Activated naive CD4-positive, alpha-beta T cell treated with anti-CD3 and anti-CD28 coated beads, Interleukin-2, amount 10 ng/mL, durations not matched to agents 7 days and 5 days (primary cell): ENCODE measurements at places on chromosomes 16 and 17.

DNA sequence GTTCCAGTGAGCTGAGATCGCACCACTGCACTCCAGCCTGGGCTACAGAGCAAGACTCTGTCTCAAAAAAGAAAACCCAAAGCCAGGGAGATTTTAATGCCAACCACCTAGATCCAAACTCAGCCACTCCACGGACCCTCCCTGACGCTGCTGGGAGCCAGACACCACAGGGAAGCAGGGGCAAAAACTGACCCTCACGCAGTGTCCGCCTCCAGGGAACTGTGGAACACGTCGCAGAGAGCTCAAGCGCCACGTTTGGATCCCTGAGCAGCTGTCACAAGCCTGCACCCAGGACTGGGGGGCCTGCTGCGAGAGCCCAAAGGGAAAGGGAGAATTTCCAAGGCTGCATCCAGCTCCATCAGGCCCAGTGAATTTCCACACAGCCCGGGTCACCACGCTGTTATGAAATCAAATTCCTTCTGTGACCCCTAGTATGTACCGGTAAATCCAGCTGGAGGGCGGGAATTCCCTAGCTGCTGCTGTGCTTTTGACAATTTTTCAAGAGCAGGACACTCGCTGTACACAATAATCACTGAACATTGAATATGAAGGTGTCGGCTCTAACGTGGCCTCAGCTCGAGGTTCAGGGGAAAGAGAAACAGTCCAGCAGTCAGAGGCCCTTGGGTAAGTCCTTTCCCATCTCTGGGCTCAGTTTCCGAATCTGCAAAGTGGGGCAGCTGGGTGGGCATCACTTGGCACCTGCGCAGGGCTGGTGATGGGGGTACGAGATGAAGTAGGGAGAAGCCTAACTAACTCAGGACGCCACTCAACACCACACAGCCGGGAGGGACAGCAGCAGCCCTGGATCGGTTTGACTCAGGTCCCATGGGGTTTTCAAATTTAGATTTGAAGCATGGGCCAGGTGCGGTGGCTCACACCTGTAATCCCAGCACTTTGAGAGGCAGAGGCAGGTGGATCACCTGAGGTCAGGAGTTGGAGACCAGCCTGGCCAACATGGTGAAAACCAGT is 8.6 kb downstream of the CARHSP1 start:
- DNase-seq: no peak

DNA sequence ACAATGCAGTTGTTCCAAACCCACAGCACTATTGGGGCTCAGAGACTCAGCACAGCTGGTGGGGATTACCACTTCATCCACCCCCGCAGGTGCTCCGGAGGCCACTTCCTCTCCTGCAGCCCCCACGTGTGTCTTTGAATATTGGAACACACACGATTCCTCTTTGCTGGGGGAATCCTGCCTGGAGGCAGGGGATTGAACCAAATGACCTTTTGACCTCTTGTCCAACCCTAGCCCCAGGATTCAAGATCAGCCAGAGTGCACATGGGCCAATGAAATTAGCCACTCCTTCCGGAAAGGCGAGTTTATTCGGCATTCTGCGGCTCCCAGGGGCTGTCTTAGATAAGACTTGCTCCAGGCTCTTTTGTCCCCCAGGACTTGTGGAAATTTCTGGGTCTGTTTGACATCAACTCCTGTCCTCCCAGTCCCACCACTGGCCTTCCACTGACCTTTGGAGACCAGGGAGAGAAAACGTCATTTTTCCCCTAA is 350.2 kb downstream of the FOXL1 start:
- DNase-seq: no peak

- no peak for DNase-seq
Observed at GRCh38 chr16:7209598-7209997, 123.0 kb upstream of the RBFOX1 start.

DNA sequence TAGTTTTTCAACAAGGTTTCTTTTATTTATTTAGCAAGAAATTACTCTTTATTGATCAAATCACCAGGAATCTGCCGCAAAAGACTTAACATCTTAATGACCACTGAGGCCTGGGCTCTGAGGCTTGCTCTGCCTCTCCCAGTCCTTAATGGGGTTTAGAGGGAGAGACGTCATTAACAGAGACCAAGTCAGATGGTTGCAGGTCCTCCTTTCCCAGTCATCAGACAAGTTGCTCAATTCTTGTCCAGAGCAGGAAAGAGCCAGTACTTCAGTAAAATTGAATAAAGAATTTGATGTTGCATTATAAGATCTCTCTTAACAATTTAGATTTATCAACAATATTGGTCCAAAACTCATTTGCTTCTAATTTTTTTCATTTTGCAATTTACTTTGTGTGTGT is 2.0 kb downstream of the SEPHS2 start:
- no peak for DNase-seq

GRCh38 chr17:65589321-65589720 is 27.9 kb upstream of the AXIN2 start:
- DNase-seq: no peak

DNA sequence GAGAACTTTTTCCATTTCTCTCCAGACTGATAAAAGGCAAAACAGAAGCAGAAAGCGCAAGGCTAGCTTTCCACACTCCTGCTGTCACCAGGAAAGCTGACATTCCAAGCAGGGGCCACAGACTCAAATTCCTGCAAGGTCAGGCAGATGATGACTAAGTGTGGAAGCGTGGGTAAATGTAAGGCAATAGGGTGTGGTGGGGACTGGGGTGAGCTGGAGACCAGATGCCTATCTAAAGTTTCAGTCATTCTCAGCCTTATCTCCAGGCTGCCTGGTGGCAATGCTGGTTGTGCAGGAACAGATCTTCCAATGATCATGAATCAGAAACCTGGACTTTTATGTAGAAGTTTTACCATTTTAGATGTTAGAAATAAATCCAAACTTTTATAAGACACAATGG is 224.1 kb downstream of the GSG1L start:
- no peak for DNase-seq

- no peak for DNase-seq
Observed at GRCh38 chr17:4843321-4844000, 10.3 kb downstream of the MINK1 start.

- DNase-seq: no peak
Observed at GRCh38 chr17:74527081-74527480, 4.2 kb downstream of the CD300LB start.

DNA sequence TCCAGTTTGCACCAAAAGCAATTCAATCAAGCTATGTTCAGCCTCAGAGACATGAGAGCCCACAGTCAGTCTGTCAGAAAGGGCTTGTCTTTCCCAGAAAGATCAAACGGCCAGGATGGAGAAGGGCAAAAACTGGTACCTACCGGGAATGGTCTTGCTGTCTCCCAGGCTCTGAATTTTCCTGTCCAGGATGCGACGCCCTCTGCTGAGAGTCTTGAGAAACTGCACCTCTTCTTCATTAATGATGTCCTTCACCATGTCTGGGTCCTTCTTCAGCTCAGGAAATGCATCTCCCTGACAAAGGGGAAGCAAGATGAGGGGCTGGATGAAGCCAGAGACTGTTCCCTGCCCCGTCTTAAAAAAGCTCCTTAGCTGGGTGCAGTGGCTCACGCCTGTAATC is 15.8 kb upstream of the EXOSC6 start:
- DNase-seq: peak; percentile 49

- no peak for DNase-seq
Observed at GRCh38 chr16:11589198-11589550, 2.5 kb upstream of the LITAF start.

- DNase-seq: no peak
Observed at GRCh38 chr17:4005296-4006164, 41.3 kb upstream of the ATP2A3 start.

- DNase-seq: no peak
Observed at GRCh38 chr17:44097110-44097958, 26.1 kb downstream of the HDAC5 start.

DNA sequence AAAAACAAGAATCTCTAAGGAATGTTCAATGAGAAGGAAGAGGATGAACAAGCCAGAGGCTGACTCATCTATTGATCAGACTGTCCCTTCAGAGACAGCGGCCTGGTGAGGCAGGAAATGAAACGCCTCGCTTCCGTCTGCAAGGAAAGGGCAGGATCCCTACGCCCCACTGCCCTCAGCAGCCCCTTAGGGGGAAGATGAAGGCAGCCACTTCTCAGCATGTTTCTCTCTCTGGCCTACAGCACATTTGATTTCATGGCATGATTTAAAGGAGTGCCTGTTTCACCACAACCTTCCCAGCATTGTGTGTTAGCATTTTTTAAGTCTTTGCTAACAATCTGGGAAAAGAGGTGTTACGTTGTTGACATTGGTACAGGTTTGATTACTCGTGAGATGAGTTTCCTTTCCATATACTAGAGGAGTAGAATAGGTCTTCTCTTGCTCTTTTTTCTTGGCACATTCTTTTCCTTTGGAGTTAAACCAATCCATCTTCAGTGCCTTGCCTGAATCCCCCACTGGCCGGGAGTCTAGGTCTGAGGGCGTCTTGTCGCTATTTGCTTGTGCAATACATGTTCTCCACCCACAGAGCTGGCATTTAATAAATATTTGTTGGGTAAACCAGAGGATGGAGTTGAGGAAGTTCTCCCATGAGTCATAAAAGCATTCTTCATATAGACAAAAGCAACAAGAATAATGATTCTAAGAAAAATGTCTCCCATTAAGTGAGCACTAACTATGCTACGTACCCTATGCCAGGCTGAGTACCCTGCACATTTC is 47.4 kb downstream of the RBFOX3 start:
- no peak for DNase-seq

DNA sequence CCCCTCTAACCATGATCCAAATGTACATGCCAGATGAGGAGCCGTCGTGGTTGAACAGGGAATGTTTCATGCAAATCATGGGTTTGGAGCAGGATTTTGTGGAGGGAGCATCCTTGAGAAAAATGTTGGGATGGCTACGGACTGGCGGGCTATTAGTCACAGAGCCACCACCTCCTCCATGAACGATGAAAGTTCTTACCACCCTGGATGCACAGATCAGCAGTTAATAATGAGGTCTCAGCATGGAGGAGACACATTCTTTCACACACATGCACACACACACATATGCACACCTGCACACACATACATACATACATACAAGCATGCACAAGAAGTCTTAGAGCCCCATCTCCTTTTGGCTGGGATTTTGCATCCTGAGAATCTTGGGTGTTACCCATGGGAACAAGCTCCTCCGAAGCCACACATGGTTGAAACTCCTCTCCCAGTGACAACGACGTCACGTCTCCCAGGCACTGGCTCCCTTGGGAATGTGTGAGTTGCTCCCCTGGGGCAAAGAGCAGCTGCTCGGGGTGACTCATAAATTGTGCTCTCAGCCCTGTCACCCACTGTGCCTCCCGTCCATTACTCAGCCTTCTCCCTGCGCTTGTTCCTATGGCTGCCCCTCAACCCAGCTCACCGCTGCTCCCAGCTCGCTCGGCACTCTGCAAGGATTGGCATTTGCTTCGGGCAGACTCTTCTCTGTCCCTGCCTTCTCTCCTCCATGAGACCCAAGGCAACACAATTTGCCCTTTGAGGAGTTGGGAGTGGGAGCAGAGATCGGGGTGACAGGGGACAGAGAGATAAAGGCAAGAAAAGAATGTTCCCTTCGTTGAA is 344.6 kb downstream of the SOX9 start:
- DNase-seq: no peak

DNA sequence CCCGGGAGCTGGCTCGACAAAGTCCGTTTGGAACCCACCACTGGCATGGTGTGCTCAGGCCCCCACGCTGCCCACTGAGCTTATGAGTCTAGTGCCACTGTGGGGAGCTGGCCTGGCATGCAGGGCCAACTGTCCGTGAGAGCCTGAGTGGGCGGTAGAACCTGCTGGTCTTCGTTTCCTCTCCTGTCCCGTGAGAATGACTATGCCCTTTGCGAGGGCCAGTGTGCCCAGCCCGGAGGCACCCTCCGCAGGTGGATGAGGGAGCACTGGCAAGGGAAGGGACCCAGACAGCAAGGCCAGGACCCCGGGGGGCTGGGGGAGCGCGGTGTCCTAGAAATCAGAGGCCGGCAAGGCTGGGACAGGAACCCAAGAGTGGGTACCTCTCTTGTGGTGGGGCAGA is 3.2 kb downstream of the BAIAP3 start:
- no peak for DNase-seq

- DNase-seq: no peak
Observed at GRCh38 chr16:119835-120491, 18.5 kb downstream of the NPRL3 start.

DNA sequence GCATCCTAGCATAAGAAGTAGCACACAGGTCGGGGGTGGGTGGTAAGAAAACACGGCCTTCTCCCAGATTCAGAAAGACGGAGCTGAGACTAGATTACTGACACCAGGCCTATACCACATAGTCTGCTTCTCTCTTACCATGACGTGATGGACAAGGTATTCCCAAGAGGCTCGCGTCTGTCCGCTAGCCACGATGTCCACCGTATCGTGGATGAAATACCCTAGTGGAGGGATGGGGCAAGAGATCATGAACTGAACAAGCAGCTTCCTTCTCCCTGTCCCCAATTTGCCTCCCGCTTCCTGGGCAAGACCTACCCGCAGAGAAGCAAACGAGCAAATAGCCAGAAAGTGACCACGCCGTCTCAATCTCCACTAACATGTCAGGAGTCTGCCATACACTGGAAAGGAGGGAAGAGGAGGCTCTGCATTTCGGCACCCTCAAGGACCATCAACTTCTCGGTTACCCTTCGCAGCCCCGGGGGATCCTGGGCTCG is 820 bp downstream of the TLCD1 start:
- no peak for DNase-seq

- no peak for DNase-seq
Observed at GRCh38 chr17:64177311-64178010, 47.5 kb upstream of the ERN1 start.

GRCh38 chr16:20937736-20938135 is 37.2 kb downstream of the LYRM1 start:
- no peak for DNase-seq

DNA sequence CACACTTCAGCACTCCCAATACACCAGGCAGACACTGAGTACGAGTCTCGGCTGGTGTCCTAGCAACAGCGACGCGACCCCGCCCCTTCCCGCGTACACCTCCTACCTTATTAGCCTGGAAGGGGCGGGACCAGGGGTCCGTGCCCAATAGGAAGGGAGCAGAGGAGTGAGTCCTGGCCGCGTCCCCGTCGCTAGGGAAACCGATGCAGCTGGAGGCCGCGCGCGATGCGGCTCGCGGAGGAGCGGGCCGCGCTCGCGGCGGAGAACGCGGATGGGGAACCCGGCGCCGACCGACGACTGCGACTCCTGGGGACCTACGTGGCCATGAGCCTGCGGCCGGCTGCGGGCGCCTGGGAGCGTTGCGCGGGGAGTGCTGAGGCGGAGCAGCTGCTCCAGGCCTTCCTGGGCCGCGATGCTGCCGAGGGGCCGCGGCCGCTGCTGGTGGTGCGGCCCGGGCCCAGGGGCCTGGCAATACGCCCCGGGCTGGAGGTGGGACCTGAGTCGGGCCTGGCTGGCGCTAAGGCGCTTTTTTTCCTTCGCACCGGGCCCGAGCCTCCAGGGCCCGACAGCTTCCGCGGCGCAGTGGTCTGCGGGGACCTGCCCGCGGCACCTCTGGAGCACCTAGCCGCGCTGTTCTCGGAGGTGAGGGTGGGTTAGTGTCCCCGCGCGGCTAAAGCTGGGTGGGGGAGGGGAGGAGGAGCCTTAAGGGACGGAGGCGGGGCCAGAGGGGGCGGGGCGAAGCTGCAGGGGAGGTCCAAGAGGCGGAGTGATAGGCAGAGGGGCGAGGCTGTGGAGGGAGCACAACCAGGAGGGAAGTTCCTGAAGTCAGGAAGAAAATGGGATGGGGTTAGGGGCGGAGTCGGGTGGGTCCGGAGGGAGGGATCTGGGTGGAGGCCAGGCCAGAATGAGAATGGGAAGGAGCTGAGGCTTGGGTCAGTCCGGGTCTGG is at the start of gene DNAH9:
DNAH9 (plus strand) TSS at position 197 of the 948 bp plus-strand sequence; CDS start at position 226, 29 bp downstream.
- DNase-seq: peak; percentile 42
